Astrocyte (in vitro differentiated cells and primary cell): ENCODE measurements at places on chromosomes 2 and 18.

DNA sequence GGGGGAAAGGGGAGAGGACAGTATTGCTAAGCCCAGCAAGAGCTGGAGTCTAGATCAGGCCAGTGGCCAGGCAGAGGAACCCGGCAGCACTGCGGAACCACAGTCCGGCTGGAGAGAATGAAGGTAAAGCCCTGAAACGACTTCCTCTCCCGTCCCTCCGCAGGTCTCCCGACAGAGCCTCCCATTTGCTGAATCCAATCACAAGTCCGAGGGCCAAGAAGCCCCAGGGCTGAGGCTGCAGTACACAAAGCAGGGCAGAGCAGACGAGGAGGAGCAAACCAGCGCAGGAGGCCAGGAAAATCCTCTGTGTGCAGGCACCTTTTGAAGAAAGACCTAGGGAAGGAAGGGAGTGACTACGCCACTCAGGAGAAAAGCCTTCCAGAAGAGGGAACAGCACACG, 104.4 kb downstream of the OSBPL1A start:
- DNase-seq, result no peak

GRCh38 chr2:229180658-229181057, 90.4 kb downstream of the PID1 start:
- no peak for DNase-seq

- DNase-seq, result no peak
These were observed 5.2 kb upstream of the RTP5 start for GRCh38 chr2:241864168-241864849.

GRCh38 chr2:68762665-68763064, 28.1 kb downstream of the ARHGAP25 start:
- DNase-seq, result peak; percentile 84

GRCh38 chr2:229343661-229344060, 72.6 kb upstream of the PID1 start:
- no peak for DNase-seq

GRCh38 chr2:2286592-2286991, 44.5 kb downstream of the MYT1L start:
- DNase-seq, result no peak

GRCh38 chr18:52403291-52404021, 63.5 kb downstream of the DCC start:
- no peak for DNase-seq

DNA sequence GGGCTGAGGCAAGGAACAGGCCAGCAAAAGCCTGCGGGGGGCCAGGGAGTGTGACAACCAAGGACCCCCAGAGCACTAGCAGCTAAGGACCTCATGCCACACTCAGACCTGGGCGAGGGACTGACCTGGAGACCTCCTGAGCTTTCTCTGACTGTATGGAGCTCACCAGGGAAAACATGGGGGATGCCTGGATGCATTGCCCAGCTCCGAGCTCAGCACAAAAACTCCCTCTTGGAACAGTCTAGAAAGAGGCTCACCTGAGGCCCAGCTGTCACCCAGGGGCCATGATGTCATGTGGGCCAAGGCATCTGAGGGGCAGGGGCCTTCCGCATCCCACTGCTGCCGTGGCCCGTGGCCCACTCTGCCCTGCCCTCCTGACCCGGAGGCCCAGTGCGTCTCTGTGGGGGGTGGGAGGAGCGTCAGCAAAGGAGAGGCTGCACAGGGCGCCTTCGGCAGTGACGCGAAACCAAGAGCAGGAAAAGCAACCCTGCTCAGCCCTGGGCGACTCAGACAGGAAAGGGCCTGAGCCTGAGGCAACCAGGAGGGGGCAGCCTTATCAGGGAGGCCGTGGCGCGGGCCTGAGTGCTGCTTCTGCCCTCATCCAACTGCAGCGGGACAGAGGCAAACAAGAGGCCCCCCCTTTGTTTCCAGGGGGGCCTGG, 57.3 kb upstream of the ALPP start:
- DNase-seq, result no peak

- DNase-seq, result no peak
These were observed 1044.5 kb upstream of the POU3F3 start for GRCh38 chr2:103809415-103809814.

DNA sequence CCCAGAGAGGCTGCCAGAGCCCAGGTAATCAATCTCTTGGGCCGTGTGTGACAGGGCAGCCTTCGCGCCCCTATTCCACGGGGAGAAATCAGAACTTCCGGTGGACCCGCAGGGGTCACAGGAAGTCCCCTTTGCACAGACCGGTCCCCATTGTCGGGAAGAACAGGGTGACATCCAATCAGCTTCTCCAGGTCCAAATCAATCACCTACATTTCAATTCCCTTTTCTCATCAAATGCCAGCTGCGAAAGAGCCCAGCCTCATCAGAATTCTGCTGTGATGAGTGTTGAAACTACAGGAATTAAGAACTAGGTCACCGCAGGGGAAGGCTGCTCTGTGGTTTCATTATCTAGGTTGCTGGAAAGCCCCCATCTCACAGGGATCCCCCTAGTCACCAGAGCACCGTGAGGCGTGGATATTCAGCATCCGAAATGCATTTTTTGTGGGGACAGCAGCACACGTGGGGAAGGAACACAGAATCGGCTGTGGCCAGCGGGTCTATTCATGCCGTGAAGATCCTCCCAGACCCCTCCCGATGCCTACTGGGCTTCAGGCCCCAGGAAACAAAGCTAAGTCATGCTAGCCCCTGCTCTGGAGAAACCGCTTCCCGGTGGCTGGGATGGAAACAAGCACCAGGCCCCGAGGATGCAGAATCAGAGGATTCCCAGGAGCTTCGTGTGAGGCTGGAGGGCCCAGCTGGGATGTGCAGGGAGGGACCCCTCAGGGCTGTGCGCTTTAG, 193.7 kb upstream of the ID2 start:
- DNase-seq, result peak; percentile 66

GRCh38 chr2:45586600-45586999, 24.5 kb downstream of the SRBD1 start:
- no peak for DNase-seq

- peak; percentile 49 for DNase-seq
These were observed 3.7 kb upstream of the MFSD6 start for GRCh38 chr2:190404487-190404886.

DNA sequence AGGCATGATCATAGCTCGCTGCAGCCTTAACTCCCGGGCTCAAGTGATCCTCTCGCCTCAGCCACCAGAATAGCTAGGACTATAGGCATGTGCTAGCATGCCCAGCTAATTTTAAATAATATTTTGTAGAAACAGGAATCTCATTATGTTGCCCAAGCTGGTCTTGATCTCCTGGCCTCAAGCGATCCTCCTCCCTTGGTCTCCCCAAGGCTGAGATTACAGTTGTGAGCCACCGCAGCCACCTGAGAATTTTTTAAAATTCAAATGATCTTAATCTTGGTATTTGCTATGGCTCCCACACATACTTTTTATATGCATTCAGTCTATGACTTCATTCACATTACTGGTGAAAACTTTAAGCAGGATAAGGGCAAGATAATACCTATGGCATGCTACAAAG, 13.1 kb downstream of the KRCC1 start:
- DNase-seq, result no peak

- no peak for DNase-seq
These were observed 555.5 kb downstream of the ARHGAP15 start for GRCh38 chr2:143684551-143685320.

DNA sequence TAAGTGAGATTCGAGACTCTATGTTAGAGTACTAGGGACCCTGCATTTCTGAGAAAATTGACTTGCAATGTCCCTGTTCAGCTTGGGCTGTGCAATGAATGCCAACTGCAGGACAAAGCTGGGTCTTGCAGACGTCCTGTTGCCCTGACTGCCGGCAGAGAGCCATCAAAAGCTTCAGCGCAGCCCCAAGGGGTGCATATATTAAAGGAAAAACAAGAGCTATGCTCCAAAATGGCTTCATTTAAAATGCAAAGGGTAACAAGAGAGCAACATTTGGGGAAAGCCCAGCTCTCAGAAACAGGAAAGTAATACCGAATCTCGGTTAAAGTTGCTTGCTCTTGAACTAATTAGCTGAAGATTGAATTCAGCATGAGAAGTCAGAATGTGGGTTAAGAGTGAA, 110.9 kb upstream of the PNPT1 start:
- DNase-seq, result no peak

DNA sequence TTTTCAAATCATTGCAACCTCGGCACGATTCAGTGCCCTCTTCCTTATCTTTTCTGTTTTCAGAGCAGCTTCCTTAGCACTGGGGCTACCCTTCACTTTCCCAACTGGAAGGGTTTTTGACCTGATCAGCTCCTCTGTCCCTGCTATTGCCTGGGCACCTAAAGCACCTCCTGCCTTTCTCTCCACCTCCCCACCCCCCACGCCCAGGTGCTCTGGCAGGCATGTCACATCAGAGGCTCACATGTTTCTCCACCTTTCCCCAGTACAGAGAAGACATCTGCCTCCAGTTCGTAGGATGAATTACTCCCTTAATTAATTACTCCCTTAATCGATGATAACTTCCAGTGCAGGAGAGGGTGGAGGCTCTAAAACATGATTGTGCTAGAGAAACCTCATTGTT, 88.7 kb upstream of the LCLAT1 start:
- no peak for DNase-seq

DNA sequence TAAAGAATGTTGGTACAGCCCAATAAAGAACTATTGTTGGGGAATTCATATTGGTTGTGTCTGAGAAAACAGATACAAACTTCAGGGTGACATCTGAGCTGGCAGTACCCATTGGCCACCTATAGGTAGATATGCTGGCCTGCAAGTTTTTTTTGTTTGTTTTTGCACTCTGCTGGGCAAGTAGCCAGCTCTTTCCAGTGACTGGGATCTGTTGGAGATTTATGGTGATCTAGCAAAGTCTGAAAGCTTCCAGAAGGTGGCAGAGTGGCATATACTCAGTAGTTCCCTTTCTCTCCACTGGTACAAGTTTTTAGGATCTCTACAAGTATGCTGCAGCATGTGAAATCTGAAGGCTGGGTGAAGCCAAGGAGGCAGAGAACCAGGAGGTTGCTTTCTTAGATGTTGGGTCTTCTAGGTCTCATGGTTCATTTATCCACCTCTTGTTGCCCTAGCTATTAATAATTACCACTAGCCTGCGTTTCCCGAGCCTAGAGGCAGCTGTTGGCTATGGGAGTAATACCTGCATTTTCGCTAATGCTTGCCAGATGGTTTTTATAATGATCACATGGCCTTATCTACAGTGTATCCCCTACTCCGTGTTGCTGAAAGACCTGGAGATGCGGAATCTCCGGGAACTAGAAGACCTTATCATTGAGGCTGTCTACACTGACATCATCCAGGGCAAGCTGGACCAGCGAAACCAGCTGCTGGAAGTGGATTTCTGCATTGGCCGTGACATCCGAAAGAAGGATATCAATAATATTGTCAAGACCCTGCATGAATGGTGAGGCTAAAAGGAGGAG, 9.5 kb downstream of the COPS7B start:
- peak; percentile 22 for DNase-seq

DNA sequence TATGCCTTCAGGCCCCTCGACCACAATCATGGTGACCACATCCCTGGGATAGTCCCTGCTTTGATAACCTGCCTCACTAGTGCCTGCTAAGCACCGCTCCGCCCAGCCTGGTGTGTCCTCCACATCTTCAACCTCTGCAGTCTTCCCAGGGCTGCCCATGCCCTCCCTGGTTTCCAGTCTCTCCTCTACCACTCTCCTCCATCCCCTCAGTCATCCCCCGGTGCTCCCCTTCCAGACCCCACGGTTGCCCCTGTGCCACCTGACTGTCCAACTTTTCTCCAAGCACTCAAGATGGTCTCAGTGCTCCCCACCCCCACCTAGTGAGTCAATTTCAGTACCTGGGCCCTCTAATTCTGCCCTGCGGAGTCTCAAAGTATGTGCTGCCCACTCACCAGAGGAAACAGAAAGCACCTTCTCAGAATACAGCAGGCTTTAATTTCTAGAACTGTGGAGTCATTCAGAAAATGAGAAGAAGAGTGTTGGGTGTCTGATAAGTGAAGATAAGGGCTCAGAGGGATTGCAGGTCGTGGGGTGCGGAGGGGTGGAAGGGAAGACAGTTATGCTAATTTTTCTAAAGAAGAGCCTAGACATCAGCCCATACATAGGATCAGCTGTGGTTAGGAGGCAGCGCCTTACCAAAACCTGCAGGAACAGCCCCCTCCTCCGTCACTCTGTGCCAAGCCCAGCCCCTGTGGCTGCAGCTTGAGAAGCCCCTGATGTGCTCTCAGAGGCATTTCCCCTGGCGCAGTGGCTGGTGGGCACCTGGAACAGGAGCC, 53.6 kb upstream of the CAB39 start:
- DNase-seq, result no peak

GRCh38 chr18:8865934-8866333, 160.6 kb downstream of the MTCL1 start:
- DNase-seq, result no peak

DNA sequence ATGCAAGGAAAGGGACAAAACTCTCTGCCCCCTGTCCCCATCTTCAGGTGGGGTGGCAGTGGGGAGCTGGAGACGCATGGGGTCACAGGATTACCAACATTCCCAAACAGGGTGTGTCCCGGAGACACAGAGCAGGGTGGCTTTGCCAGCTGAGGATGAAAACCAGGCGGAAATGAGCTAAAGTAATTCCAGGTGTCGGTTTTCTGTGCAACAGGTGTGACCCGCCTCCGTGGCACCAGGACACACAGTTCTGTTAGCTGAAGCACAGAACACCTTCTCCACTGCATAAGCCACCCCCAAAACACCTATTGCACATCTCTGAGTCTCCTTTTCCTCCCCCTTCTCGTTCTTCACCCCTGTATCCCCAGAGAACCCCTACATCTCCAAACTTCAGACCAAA, 122.7 kb upstream of the GLI2 start:
- DNase-seq, result no peak
